GM10248 (cell line): ENCODE measurements at places on chromosomes 7 and 10.

GRCh38 chr7:102455596-102455995 lies 9.1 kb downstream of the ALKBH4 start:
- no peak for DNase-seq

DNA sequence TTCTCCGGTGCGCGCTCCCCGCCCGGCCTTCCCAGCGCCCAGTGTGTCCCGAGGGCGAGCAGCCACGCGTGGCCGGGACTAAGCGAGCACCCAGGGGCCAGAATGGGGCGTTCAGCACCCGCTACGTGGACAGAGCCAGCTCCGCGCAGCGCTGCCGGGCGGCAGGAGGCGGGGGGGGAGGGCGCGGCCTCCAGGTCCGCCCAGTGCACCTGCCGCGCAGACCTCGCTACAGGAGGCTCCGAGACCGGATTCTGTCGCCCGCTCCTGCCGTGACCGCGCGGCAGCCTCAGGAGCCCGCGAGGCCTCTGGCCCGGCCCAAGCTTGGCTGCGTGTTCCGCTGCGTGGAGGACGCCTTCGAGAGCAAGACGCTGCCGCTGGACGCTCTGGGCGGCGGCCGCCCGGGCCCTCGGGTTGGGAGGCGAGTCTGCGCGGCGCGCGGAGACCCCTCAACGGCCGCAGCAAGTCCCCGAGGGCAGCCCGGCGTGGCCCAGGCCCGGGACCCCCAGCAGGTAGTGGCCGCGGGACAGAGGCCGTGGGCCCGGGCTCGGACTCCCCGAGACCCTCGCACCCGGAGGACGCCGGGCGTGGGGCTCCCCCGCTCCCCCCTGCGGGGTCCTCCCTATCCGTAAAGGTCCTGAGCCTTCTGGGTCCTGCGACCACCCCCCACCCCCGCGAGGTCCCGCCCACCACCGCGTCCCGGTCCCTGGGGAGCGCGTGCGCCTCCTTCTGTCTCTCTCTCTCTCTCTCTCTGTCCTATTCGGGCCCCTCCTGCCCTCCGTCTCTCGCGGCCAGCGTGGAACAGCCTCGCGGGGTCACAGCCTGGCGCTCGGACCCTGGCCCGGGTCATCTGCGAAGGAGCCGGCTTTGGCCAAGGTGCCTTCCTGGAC lies 904 bp upstream of the DPYSL4 start:
- no peak for DNase-seq

GRCh38 chr7:107697321-107698049 lies 36.9 kb downstream of the SLC26A4 start:
- DNase-seq = no peak

- no peak for DNase-seq
Measured at GRCh38 chr10:43214071-43214955, 52.6 kb downstream of the RASGEF1A start.

GRCh38 chr7:13524076-13524475 lies 465.4 kb downstream of the ETV1 start:
- no peak for DNase-seq
